Mammary epithelial cell (primary cell): ENCODE measurements at places on chromosomes 5 and 9. TPM values are rescaled to one million over a fixed set of nuclear protein-coding genes. Genes with fewer than 3 reads are reported as not detected.

CD72 gene
- 1.7 TPM for total RNA-seq

NDST1 gene
- 114 and 116 TPM in 2 replicates for total RNA-seq

WWC1 gene
- 17.8 TPM for total RNA-seq

EQTN gene
- not detected for total RNA-seq

C5orf52 gene
- total RNA-seq: not detected

ZBED3 gene
- 3.2 TPM for total RNA-seq

CDK5RAP2 gene
- 31.8 TPM for total RNA-seq

DNA sequence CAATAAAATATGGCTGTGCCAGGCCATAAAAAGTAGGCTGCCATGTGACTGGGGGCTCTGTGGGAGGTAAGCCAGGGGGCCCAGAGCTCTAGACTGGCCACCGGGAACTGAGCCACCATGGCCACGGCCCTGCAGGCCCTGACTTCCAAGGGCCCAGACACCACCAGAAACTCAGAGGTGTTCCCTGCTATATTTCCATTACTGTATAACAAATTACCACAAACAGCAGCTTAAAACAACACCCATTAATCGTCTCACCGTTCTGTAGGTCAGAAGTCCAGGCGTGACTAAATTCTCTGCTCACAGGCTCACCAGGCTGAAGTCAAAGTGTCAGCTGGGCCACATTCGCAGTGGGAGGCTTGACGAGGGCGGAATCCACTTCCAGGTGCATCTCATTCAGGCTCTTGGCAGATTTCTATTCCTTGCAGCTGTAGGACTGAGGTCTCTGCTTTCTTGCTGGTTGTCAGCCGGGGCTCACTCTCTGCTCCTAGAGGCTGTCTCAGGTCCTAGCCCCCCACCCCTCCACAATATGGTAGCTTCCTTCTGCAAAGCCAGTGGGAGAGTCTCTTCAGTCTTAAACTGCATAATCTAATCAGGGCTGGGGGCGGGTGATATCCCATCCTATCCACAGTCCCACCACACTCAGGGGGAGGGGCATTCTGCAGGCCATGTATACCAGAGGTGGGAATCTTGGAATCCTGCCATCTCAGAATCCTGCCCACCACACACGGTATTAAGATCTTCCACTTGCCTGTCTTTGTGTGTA lies 125.4 kb downstream of the C5orf15 start:
- DNase-seq: no peak

DNA sequence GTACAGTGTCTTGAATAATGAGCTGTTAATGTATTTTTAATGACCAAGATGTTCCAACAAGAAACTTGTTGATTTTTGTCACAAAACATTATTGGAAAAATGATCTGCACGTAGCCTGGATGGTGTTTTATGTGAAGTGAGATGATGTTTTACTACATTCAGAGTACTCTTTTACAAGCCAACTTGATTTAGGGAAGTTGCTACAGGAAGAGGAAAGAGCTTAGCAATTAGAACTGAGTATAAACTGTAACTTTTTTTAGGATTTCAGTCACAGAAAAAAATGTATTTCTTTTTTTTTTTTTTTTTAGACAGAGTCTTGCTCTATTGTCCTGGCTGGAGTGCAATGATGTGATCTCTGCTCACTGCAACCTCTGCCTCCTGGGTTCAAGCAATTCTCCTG lies 113.6 kb upstream of the ADRA1B start:
- no peak for DNase-seq

- DNase-seq: no peak
Observed at GRCh38 chr9:82332774-82333152, 344.2 kb downstream of the SPATA31D1 start.

DNA sequence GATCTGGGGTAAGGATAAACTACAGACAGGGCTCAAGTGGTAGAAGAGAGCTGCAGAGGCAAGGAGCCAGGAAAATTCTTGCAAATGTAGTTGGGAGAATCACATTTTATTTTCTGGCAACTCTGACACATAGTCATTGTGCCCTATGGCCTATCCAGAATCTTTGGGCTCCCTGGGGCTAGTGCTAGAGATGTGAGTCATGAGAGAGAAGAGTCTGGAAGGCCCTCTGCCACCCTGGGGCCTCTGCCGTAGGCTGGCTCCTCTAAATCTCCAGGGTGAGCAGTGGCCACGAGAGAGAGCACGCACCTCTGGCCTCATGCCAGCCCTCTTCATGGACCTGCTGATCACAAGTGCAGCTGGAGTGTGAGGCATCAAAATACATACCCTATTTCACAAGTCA lies 74.3 kb upstream of the SSBP2 start:
- peak; percentile 77 for DNase-seq

GRCh38 chr5:56693220-56693579 lies 122.1 kb upstream of the MAP3K1 start:
- DNase-seq: no peak

DNA sequence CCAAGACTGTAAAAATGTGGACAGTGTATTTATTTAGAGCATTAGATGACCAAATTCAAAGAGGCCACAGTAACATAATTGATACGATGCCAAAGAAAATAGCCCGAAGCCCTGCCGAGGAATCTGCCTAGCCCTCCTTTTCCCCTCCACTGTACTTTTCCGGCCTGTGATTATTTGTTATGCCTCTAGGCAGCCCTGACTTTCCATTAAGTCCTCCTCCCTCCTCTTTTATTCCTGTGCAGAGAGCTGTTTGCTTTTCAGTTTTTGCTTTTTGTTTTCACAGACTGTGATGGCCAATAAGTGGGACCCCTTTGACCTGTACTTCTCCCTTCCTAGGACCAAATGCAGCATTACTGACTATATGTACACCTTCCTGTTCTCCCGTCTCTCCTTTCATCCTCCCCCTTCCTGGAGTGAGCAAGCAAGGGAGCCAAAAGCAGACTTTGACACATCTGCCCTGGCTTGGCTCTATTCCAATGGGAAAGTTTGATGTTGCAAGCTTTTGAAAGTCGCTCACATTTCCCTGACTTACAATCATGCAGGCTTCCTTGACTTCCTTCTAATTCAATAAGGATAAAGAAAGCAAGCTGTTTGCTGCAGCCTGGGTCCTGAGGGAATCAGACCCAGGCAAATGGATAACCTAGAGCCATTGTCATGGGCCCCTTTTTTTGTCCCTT lies 76.1 kb downstream of the NREP start:
- DNase-seq: peak; percentile 96
